ENCODE measurements at places on chromosomes 1 and 21.

DNA sequence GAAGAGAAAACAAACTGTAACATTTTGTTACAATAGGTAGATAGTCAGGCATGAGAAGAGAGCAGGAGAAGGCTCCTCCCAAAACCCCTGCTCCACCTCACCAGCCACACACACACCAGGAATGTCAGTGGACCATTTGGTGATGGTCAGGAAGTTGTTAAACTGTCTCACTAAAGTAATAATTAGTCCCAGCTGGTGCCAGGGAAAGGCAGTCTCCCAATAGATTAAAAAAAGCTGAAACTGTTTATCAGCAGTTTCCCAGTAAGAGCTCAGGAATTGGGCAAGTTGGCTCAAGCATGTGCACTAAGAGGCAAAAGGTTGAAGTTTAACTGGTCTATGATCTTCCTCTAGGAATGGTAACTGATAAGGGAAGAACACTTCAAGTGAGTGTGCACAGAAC is 249.6 kb downstream of the COL11A1 start:
- DNase-seq, result no peak

DNA sequence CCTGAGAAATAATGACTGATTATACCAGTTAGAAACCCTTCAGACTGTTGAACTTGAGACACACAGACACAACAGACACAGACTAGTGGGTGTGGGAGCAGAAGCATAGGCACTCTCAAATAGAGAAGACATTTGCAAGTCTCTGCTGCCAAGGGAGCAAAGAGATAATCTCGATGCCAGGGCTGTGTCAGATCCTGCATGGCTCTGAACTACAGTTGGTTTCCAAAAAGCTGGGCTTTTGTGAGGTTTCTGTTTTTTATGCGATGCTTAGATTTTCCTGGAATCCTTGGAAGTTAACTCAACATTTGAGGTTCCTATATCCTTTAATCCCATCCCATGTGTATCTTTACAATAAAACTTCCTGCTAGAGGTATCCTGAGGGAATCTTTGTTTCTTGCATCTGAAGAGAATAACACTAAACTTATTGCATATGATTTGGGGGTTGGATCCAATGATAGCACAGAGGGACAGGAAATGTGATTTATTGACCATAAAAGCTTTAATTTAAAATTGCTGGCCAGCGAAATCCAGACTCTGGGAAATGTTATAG is 236.4 kb downstream of the SPATA17 start:
- no peak for DNase-seq

- DNase-seq, result no peak
These were observed 144.5 kb upstream of the RUNX3 start for GRCh38 chr1:25074351-25075227.

- no peak for DNase-seq
These were observed 8.1 kb downstream of the GABPA start for GRCh38 chr21:25742900-25743299.

GRCh38 chr21:17513214-17514123 is 626 bp downstream of the CXADR start:
- DNase-seq, result no peak

DNA sequence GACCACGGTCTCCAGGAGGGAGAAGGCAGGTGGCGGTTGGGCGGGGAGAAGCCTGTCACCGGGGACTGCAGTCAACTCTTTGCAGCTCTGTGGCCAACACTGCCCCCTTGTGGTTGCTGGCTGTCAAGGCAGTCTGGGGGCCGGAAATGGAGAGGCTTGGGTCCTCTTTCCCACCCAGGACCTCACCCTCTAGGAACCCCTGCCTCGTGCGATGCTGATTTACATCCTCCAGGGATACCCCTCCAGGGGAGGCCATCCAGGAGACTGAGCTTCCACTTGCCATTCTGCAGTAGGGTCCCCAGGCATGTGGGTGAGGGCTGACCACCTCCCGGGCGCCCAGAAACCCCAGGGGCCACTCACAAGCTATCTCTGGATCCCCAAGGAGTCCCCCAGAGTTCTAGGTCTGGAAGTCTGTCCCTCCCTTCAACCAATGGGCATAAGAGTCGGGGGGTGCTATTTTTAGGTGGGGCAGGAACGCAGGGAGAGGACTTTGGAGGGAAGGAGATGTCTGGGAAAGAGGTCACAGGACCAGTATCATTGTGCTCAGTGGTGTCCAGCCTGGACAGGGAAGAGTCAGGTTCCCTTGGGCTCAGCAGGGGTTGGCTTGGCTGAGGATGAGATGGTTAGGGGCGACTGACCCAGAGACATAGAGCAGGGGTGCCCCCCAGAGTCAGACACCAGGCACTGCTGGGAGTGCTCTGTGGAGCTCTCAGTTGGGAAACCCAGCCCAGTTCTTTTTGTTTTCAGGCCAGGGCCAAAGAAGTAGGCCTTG is 7.1 kb upstream of the GPR61 start:
- DNase-seq, result peak; percentile 93
